ENCODE measurements at places on chromosomes 16 and 17.

DNA sequence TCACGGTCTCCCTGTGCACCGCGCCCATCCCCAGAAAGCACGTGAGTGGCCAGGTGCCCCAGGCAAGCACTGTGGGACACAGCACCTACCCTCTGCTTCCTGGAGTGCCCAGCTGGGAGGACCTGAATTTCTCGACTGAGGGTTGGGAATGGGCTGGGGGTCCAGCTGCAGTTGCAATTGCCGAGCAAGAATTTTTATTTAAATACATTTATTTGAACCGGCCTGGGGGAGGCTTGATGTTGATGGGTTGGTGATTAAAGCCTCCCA is 6.3 kb downstream of the SLC5A2 start:
- no peak for DNase-seq

DNA sequence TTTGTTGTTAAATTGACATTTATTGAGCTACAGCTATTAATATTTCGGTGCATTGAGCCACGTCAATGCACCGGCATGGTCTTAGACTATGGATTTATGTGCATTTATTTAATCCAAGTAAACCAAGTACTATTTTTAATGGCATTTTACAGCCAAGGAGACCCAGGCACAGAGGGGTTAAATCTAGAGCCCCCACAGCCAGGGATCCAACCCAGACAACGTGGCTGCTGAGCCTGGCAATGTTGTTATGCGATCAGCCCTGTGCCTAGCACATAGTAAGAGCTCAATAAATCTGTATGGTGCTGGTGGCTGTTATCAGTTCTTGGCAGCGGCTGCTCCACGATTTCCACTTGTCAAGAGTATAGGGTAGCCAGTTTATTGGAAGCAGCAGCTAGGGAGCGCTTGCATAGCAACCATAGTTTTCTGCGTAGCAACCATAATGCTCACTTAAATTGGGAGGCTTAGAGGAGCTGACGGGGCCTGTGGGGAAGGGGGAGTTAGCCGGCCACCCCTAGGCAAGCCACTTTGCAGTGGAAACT is 541 bp upstream of the RBBP6 start:
- DNase-seq = no peak

GRCh38 chr16:4450931-4451519 is 23.4 kb downstream of the NMRAL1 start:
- DNase-seq = peak; percentile 64

GRCh38 chr16:8639694-8640093 is 18.2 kb downstream of the METTL22 start:
- DNase-seq = no peak

GRCh38 chr16:528111-529011 is 849 bp downstream of the CAPN15 start:
- DNase-seq = peak; percentile 47

DNA sequence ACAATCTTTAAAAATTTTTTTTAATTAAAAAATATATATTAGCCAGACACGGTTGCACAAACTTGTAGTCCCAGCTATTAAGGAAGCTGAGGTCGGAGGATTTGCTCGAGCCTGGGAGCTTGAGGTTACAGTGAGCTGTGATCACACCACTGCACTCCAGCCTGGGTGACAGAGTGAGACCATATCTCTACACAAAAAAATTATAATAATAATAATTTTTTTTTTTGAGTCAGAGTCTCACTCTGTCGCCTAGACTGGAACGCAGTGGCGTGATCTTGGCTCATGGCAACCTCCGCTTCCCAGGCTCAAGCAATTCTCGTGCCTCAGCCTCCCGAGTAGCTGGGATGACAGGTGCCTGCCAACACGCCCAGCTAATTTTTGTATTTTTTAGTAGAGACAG is 23.8 kb downstream of the LITAF start:
- no peak for DNase-seq

DNA sequence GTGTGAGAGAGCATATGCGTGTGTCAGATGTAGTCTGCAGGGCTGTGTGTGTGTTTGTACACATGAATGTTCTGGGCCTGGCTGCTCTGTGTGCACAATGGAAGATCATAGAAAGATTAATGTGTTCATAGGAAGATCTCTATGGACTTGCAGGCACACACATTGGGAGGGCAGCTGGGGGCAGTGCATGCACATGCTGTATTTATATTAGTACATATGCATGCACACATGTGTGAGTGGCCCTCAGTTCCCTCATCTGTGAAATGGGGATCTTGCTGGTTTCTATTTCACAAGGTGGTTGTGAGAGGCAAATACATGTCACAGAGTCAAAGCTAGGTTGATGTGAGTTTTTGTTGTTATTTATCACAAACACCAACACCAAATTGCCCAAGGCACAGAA is 2.1 kb downstream of the CA7 start:
- no peak for DNase-seq

- DNase-seq = peak; percentile 51
Measured at GRCh38 chr16:71929048-71929447, 33.7 kb downstream of the IST1 start.

DNA sequence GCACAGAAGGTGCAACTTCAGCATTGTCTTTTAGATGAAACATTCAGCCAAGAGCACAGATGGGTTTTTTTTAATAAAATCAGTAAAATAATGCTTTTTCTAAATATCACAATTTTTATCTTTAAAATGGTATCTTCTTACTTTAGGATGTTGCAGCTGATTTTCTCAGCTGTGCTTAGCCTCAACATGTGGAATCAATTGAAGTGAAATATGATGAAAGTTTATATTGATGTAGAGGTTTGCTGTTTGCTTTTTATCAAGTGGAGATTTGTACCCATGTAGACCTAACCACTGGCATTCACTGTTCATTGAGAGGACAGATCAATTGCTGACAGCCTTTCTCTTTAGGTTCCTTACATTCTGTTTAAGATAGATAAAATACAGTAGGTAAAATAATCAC is 107.8 kb downstream of the CYB561 start:
- no peak for DNase-seq

GRCh38 chr16:50567651-50568050 is 19.5 kb downstream of the NKD1 start:
- no peak for DNase-seq

- DNase-seq = peak; percentile 65
Measured at GRCh38 chr16:29729116-29729521, 16.7 kb downstream of the C16orf54 start.

- no peak for DNase-seq
Measured at GRCh38 chr17:31453896-31454295, 62.4 kb downstream of the RAB11FIP4 start.

DNA sequence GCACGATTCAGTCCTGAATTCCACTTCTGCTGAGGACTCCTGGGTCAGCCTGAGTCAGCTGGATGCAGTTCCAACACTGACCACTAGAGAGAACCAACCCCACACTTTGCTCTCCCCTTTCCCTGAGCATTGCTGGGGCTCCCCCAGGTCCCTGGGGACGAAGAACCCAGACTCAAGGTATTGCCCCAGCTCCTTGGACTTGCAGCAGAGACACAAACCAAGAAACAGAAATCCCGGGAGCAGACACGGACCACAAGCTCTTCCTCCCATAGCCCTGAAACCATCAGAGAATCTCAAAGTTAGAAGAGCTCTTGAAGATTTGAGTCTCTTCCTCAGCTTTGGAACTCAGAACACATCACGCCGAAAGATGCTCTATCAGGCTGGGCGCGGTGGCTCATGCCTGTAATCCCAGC is 678 bp upstream of the GH1 start:
- peak; percentile 59 for DNase-seq

DNA sequence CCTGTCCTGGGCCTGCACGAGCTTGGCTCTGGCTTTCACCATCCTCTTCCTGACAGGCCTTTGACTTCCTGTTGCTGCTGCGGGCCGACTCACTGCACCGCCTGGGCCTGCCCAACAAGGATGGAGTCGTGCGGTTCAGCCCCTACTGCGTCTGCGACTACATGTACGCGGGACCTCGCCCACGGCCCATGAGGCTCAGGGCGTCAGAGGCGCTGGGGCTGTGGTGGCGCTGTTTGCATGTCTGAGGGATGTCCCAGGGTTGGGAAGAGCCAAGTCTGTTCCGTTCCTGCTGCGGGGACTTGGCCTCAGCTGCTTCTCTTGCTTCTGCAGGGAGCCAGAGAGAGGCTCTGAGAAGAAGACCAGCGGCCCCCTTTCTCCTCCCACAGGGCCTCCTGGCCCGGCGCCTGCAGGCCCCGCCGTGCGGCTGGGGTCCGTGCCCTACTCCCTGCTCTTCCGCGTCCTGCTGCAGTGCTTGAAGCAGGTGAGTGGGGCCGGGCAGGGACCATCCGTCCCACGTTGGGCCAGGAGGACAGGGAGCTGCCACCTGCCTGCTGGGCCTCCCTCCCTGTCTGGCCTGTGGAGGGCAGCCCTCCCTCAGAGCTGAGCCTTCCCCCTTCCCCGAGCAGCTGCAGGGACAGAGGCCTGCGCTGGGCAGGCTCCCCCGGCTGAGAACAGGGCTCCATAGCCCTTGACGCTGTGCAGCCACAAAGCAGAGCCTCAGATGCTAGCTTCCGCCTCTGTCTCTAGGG is 23.8 kb downstream of the TSC2 start:
- peak; percentile 63 for DNase-seq

GRCh38 chr16:58842746-58843145 is 108.6 kb upstream of the GOT2 start:
- DNase-seq = no peak

- peak; percentile 68 for DNase-seq
Measured at GRCh38 chr17:78826836-78827509, 13.6 kb downstream of the USP36 start.

- no peak for DNase-seq
Measured at GRCh38 chr17:2070241-2071023, 15.5 kb downstream of the HIC1 start.

- DNase-seq = peak; percentile 49
Measured at GRCh38 chr16:48558371-48558841, 51.6 kb downstream of the N4BP1 start.

- peak; percentile 19 for DNase-seq
Measured at GRCh38 chr16:14405611-14406537, 224.2 kb downstream of the PARN start.

GRCh38 chr17:74773871-74774286 is 2.3 kb downstream of the NAT9 start:
- no peak for DNase-seq

DNA sequence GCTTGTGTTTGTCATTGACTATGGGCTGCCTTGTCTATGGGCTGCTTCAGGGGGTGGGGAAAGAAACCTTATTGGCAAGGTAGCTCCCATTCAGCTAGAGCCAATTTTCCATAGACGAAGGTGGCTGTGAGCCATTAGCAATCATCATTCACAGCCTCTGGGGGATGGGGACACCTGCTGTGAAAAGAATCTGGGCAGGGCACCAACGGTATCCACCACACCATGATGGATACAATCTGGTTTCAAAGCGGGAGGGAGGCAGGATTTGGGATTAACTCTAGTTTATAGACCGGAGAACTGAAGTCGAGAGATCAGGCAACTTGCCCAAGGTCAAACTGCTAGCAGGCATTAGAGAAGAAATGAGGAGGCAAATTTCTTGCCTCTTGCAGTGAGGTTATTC is 182.3 kb downstream of the SHISA9 start:
- DNase-seq = no peak

- DNase-seq = no peak
Measured at GRCh38 chr17:36599546-36600250, 1.7 kb upstream of the MRM1 start.

GRCh38 chr17:14469971-14470370 is 169.1 kb downstream of the HS3ST3B1 start:
- no peak for DNase-seq

- peak; percentile 83 for DNase-seq
Measured at GRCh38 chr16:19114359-19115147, 789 bp downstream of the ITPRIPL2 start.

DNA sequence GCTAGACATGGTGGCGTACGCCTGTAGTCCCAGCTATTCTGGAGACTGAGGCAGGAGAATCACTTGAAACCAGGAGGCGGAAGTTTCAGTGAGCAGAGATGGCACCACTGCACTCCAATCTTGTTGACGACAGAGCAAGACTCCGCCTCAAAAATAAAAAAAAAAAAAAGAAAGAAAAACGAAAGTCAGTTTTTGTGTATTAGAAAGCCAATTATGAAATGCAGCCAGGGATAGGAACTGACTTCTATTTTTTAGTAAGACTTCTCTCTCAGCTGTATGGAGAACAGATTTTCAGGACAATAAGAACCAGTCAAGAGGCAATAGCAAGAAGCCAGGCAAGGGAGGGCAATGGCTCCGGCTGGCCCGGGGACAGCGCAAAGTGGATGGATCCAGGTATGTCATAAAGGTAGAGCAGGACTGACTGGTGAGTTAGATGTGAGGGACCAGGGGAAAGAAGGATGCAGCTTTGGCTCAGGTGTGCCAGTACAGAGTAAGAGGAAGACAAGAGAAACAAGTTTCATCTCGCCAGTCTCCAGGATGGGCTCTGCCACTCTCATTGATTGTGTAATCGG is 12.5 kb upstream of the CCL1 start:
- no peak for DNase-seq

DNA sequence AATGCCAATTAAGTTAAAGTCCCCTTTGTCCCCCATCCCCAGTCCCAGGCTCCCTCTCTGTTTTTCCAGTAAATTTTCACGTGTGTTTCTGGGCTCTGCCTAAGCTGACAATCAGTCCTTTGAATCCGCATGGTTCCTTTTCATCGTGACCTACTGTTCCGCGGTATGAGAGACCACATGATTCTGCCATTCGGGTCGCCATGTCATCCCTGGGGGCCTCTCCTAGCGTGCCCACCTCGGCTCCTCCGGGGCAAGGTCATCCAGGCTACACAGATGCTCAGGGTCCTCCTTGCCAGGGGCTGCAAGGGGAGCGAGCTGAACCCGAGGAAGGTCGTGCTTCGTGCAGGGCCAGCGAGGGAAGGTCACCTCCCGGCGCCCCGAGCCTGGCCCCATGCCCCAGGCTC is 157.6 kb downstream of the RAB11FIP4 start:
- DNase-seq = peak; percentile 46

DNA sequence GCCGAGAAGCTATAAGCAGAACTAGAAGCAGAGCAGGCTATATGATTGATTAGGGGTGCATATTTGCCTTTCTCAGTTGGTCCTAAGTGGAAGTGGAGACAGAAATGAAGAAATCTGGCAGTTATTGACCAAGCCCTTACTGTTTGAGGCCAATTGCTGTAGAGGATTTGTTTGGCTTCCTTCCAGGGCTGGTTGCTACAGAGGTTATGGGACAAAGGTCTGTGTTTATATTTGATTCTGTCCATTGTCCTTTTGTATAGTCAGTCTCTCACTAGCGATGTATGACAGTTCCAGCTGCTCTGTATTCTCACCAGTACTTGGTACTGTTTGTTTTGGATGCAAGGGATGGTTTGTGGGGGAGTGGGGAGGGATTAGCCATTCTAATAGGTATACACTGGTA is 7.3 kb upstream of the ALOX15 start:
- no peak for DNase-seq

- DNase-seq = no peak
Measured at GRCh38 chr16:1330260-1330914, 3.1 kb upstream of the BAIAP3 start.

DNA sequence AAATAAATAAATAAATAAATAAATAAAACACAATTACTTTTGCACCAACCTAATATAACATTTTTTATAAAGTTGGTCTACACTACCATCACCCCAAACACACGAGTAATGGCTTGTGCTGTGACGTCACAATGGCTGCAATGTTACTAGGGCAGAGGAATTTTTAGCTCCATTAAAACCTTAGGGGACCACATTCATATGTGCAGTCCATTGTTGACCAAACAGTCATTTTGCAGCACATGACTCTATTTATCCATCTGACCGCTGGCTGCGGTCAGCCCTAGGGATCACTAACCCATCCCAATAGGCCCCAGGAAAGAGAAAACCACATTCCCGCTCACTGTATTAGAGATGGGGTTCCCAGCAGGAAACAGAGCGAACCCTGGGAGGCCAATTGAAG is 9.6 kb downstream of the CDH5 start:
- no peak for DNase-seq
